AG04450 (cell line): ENCODE measurements at places on chromosomes 5 and 9. TPM values are rescaled to one million over a fixed set of nuclear protein-coding genes. Genes with fewer than 3 reads are reported as not detected.

DNA sequence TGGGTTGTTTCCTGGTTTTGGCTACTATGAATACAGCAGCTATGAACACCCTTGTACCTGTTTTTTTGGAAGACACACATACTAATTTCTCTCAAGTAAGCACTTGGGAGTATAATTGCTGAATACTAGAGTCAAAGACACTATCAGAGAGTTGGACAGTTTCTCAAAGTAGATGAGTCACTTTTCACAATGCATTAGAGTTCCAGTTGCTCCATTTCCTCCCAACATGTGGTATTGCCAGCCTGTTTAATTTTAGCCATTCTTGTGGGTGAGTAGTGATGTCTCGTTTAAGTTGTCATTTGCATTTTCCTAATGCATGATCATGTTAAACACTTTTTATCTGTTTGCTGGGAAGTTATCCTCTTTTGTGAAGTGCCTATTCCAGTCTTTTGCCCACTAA lies 81.6 kb upstream of the GDNF start:
- no peak for DNase-seq

DNA sequence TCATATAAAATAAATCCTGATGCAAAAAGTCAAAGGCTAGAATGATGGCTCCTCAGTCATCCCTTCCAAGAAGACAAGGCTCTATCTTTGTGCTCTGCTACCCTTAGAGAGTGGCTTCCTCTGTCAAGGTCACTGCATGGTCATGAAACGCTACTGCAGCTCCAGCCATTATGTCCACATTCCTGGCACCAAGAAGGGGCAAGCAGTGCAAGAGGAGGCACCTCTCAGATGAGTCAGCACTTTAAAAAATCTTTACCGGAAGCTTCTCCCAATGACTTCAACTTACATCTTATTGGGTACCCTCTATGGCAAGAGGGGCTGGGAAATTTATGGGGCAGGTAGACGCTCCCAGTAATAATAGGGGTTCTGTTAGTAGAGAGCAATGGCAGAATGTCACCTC lies 129.5 kb upstream of the CPEB4 start:
- DNase-seq = no peak

GRCh38 chr9:99811172-99811571 lies 10.5 kb upstream of the NR4A3 start:
- no peak for DNase-seq

The FOXD1 gene
- 7.5 and 8.4 TPM in 2 replicates for polyA plus RNA-seq

The IL6ST gene
- 289 and 448 TPM in 2 replicates for polyA plus RNA-seq

The TAF11L13 gene
- not detected in 2 replicates for polyA plus RNA-seq

- DNase-seq = no peak
These were observed 39.2 kb downstream of the NACC2 start for GRCh38 chr9:136055715-136056545.

GRCh38 chr9:108156270-108156998 lies 666.9 kb upstream of the KLF4 start:
- no peak for DNase-seq

The EQTN gene
- not detected in 2 replicates for polyA plus RNA-seq

GRCh38 chr9:113532809-113533190 lies 69.3 kb downstream of the RGS3 start:
- DNase-seq = no peak

DNA sequence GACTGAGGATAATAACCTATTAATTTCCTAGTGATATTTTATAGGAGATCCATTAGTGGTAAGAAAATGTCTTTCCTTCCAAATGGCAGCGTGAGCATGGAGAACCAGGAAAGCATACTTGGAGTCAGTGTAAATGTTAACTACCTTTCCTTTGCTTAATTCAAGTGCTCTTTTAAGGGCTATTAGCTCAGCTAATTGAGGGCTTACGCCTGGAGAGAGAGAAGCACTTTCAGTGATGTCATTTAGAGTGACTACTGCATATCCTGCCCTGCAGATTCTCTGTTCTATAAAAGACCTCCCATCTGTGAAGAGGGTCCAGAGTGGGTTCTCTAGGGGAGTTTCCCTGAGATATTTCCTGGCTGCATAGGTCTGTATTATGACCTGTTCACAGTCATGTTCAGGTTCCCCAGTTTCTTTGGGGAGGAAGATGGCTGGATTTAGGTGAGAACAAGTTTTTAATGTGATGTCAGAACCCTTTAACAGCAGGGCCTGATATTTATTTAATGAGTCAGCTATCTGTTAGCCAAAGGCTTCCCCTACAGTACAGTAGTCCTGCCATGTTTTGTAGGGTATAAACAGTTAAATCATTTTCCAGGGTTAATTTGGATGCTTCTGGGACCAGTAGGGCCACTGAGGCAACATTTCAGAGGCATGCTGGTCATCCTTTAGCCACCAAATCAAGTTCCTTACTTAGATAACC lies 89.6 kb downstream of the TRIM36 start:
- DNase-seq = no peak

DNA sequence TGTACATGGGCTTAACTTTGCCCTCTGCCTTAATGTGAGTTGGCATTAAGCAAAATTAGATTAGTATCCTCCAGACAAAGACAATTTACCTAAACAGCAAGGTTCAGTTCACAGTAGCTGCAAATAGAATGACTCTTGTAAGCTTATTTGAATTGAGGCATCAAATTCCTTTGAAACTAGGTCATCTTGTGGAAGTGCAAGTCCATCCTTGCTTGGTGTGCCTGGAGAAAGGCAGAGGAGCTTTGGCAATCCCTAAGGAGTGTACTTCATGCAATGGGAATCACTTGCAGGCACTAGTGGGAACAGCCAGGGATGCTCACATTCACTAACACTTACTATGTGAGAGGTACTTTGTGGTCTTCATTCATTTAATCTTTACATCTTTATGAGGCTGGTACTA lies 118.3 kb downstream of the DRD1 start:
- DNase-seq = peak; percentile 20

The FAM53C gene
- 35.6 and 35.9 TPM in 2 replicates for polyA plus RNA-seq

The SLC25A48 gene
- polyA plus RNA-seq = not detected in 2 replicates

The FOXD4L3 gene
- not detected in 2 replicates for polyA plus RNA-seq

The CCDC183 gene
- 0.05 and 0.21 TPM in 2 replicates for polyA plus RNA-seq

GRCh38 chr5:169869066-169869465 lies 111.2 kb downstream of the INSYN2B start:
- no peak for DNase-seq

DNA sequence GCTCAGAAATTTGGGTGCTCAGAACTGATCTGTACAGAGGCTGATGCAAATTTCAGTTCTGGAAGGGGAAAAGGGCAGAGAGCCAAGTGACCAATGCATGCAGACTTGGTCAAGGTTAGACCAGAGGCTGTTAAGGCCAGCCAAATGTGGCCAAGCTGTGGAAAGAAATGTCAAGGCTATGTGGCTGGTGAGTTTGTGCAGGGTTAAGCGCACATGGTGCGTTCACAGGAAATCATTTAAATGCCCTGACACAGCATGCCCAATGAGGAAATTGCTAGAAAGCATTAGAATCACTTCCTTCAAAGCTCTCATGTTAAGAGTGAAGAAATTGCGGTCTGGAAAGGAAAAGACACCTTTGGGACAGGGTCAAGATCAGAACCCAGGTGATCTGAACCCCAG lies 58.0 kb downstream of the PTPN3 start:
- DNase-seq = no peak

DNA sequence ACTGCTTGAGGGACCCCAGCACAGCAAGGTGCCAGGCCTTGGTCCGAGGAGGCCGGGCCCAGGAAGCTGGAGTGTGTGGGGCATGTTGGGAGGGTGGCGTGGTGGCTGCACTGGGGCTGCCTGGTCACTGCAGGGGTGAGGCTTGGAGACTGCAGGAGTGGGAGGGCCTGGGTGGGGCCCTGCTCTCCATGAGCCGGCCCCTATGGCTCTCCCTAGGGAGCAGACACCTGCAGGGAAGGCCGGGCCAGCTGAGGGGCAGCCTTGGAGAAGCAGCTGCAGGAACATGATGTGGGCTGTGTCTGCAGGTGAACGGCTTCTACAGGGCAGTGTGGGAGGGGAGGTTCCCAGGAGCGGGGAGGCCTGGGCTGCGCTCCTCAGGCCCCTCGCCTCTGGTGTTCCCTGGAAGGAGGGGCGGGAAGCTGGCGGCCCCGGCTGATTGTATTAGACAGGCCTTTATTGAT lies 41.7 kb upstream of the TMEM250 start:
- no peak for DNase-seq

The LPAR1 gene
- polyA plus RNA-seq = 559 and 581 TPM in 2 replicates

The N4BP3 gene
- polyA plus RNA-seq = 0.29 and 0.30 TPM in 2 replicates

The SPATA6L gene
- 1.0 and 1.1 TPM in 2 replicates for polyA plus RNA-seq

DNA sequence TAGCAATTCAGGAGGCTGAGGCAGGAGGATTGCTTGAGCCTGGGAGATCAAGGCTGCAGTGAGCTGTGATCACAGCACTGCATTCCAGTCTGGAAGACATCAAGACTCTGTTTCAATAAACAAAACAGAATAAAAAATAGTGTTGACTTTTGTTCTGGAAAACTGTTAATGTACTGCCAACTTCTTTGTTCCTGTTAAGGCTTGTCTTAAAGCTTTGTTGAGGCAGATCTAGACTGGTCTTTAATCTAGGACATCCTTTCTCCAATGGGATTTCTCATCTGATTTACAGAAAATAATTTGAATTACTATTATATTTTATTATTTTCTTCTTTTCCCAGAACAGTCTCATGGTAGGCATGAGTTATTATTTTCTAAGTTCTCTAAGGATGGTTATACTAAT lies 26.0 kb downstream of the BDP1 start:
- DNase-seq = no peak

- no peak for DNase-seq
These were observed 681.8 kb downstream of the SEMA5A start for GRCh38 chr5:8864053-8864452.

- DNase-seq = no peak
These were observed 183.9 kb downstream of the LRRC70 start for GRCh38 chr5:62762503-62762902.

GRCh38 chr9:70056211-70056944 lies 12.7 kb downstream of the MAMDC2 start:
- DNase-seq = no peak

DNA sequence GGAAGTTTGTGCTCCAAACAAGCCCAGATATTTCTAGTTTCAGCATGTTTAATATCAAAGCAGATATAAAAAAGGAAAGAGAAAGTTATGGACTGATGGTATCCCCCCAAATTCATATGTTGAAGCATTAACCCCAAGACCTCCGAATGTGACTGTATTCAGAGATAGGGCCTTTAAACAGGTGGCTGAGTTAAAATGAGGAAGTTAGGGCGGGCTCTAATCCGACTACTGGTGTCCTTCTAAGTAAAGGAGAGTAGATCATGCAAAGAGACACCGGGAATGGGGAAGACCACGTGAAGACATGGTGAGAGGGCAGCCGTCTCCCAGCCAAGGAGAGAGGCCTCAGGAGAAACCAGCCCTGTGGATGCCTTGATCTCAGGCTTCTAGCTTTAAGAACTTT lies 324.1 kb upstream of the KIF2A start:
- DNase-seq = no peak

DNA sequence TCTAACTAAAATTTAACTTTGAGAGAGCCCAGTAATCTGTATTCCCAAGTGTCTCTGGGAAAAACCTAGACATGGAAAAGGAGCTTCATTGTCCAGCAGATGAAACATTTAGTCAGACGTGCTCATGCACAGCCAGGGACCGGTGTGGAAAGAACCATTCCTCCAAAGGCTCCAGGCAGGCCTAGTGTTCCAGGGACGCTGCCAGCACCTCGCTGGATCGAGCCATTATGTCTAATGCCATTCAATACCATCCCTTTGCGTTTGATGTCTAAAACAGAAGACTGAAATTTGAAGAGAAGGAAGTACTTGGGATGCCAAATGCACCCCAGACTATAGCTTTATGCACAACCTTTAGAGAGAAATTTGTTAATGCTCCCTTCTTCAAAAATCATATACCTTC lies 1.4 kb upstream of the CHSY3 start:
- DNase-seq = no peak

GRCh38 chr9:79644601-79645000 lies 72.8 kb downstream of the TLE4 start:
- no peak for DNase-seq

DNA sequence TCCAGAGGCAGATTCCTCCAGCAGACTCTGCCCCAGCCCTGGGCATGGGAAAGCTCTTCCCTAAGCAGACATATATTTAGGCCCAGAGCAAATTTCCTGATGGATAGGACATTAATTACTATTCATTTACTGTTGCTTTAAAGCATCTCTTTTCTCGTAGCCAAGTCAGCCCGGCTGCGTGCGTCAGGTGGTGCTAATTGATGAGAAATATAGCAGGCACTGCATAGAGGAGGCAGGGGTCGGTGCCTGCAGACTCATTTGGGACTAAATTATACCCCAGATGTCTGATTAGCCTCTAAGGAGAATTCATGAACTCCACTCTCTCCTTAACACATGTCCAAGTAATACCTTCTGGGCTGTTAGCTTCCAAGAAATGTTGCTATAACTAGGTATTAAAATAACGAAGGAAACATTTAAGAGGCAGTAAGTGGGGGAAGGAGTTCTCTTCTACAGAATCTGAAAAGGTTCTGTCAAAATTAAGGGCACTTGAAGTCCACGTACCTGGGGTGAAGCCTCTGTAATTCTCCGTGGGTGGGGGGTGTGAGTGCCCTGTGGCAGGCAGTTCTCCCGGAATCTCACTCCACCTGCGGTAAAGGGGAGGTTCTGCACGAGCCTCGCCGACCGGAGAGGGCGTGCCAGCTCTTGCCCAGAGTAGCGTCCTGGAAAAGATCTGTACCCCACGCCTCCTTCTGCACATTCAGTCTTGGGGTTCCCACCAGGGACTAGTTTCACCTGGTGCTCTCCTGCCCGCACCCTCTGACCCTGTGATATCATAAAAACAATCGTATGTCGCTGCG lies 115.9 kb upstream of the FCN2 start:
- DNase-seq = no peak

- DNase-seq = no peak
These were observed 279.0 kb downstream of the AOPEP start for GRCh38 chr9:95005278-95006143.

GRCh38 chr5:37120270-37120669 lies 128.9 kb downstream of the CPLANE1 start:
- DNase-seq = no peak

DNA sequence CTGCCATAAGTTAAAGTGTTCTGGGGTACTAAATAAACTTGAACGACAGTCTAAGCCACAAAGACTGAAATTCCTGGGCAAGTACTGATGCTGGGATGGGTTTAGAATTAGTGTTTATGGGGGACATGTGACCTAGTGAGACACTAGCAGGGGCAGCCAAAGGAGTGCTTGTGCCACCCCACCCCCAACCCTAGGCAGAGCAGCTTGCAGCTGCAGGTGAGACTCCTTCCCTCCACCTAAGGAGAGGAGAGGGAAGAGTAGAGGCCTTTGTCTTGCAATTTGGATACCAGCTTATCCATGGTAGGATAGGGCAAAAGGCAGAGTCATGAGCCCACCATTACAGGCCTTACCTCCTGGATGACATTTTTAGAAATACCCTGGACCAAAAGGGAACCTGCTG lies 28.7 kb upstream of the PDE4D start:
- DNase-seq = no peak

The IFNE gene
- polyA plus RNA-seq = 0.52 and 0.67 TPM in 2 replicates

The ELAVL2 gene
- polyA plus RNA-seq = 0.04 and 0.05 TPM in 2 replicates

The F2RL1 gene
- polyA plus RNA-seq = 11.0 and 11.4 TPM in 2 replicates

GRCh38 chr5:111930449-111930848 lies 173.5 kb upstream of the NREP start:
- no peak for DNase-seq
